ENCODE measurements at places on chromosomes 1 and 21.

GRCh38 chr1:62998845-62999649, 215.1 kb downstream of the ATG4C start:
- no peak for DNase-seq

GRCh38 chr1:2858676-2859075, 57.2 kb upstream of the TTC34 start:
- no peak for DNase-seq

GRCh38 chr1:184892116-184892515, 82.2 kb downstream of the NIBAN1 start:
- DNase-seq = no peak

DNA sequence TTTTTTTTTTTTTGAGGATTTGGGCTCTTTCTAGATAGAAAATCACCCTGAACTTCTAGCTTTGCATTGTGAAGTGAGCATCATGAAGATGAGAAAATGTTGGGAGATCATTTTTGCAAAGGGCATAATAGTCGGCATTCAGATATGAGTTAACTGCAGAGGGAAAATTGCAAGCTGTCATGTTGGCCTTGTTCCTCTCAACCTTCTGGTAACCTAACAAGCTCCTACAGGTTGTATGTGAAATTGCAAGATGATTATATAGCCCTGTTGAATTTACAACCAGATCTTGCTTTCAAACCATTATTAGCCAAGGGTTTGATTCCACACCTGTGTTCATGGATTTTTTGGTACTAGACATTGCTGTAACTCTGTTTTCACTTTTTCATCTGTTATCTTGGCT, 2.2 kb downstream of the ELOA start:
- DNase-seq = no peak

GRCh38 chr1:147549526-147549925, 8.2 kb downstream of the BCL9 start:
- no peak for DNase-seq

DNA sequence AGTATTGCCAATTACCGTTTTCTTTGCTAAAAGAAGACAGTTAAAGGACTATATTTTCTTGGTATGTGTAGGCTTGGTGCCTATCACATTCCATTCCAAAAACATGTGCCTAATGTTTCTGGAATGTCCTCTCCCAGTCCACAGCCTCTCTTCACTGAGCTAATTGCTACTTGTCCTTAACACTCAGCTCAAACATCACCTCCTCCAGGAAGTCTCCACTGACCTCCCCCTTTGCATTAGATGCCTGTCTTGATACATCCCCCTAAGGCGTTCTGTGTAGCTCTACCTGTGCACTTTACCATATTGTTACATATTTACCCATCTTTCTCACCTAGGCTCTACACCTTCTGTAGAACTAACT, 195.6 kb upstream of the CAMK1G start:
- no peak for DNase-seq

GRCh38 chr1:84582802-84583587, 8.8 kb upstream of the CTBS start:
- no peak for DNase-seq

DNA sequence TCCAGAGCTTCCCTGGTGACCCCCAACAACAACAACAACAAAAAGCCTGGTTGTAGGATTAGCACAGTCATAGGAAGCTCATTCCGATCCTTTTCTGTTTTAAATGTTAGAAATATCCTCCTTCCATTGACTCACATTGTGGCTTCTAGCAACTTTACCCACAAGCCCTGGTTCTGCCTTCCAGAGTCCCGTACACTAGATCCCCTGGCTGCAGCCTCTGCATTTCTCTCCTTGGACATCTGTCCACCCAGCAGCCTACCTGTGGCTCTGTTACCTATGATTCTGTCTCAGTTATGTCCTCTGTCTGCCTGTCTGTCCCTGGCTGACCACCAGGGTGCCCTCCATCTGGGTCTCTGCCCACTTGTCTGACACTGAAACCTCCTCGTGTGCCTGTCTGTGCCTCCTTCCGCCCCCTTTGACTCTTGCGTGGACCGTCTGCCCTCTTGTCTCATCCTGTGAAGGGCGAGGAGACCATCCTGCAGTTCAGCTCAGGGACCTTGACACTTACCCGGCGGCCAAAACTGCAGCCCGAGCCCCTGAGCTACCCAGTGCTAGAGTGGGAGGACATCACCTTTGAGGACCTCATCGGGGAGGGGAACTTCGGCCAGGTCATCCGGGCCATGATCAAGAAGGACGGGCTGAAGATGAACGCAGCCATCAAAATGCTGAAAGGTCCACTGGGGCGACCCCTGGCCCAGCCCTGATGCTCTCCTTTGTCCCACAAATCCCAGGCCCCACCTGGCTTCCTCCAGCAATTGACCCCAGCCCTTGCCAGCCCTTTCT, 16.1 kb downstream of the TIE1 start:
- DNase-seq = no peak

DNA sequence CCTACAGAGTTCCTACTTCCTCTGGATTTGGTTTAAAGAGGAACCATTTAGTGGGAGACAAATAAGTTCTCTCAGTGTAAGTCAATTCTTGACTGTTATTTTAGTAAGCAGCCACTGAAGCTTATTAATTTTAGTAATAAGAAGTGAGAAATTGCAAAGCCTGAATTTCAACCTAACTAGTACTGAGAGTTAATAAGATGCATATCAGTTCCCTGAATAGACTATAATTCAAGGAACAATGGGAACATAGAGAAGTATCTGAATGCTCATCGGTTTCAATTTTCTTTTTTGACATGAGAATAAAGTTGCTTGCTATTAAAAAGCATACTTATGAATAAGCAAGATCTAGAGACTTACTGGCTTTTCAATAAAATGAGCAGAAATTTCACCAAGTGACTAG, 8.0 kb upstream of the PPT1 start:
- DNase-seq = no peak

DNA sequence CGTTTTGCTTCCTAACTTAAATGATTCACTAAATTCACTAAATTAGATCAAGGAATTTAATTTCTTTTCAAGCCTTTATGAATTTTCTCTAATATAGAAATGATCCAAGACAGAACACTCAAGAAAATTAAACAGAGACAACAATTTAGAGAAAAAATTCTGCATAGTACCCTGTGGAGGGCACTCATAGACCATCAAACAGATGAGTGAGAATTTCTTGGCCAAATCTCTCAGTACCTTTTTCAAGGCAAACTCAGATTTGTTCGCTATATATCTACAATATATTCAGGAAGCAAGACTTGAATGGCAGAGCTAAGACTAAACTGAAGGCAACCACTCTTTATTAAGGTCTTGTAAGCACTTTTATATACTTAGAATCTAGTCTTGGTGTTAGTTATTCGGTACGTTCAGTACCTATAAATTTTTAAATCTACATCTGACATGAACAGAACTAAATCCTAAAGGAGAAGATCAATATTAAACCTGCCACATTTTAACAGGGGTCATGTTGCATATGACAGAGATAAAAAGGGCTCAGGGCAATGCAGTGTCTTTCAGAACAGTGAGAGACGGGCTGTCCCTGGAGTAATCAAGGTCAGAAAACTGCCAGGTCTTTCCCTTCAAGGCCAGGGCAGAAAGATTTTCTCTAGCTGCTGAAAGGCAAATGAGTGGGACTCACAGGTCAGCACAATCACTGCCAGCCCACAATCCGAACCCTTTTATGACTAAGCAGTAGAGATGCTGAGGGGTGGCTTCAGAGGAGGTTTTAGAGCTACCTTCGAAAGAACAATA, 118.8 kb upstream of the TMPRSS15 start:
- DNase-seq = no peak

GRCh38 chr1:94202241-94202640, 35.1 kb downstream of the ARHGAP29 start:
- no peak for DNase-seq

DNA sequence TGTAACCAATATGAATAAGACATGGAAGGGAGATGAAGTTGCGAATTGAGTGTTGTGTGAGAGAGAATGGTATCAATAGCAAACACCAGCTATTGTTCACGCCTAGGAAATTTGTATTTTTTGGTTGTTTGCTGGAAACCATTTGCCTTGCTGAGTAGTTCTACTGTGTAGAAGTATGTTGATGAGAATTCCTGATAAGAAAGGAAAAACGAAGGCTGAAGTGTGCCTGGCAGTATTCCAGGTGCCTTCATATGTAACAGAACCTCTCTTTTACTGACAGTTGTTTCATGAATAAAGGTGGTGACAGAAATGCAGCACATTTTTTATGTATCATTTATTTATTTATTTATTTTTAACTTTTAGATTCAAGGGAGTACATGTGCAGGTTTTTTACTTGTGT, 79.5 kb downstream of the SDCCAG8 start:
- no peak for DNase-seq

GRCh38 chr1:160177231-160177630, 13.1 kb upstream of the CASQ1 start:
- no peak for DNase-seq

DNA sequence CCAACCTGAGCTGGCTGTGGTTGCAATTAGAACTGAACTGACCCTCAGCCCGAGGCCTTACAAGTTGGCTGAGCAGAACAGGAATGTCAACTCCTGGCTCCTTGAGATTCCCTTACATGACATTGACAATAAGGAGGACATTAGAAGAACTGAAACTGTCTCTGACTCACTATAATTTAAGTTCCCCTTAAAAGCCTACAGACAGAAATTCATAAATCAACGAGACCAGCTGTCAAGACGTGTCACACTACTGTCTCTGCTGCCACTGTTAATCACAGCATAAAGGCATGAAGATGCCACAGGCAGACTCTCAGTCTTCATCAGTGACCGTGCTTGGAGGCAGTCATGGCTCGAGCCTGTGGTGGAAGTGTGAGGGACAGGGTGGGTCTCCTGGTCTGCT, 168.8 kb downstream of the GABPA start:
- no peak for DNase-seq

All from stimulated activated CD8-positive, alpha-beta memory T cell treated with anti-CD3 and anti-CD28 coated beads, Interleukin-15, amount 100 ng/mL, for 1 hour (primary cell).